ENCODE measurements at places on chromosomes 6 and 20.

DNA sequence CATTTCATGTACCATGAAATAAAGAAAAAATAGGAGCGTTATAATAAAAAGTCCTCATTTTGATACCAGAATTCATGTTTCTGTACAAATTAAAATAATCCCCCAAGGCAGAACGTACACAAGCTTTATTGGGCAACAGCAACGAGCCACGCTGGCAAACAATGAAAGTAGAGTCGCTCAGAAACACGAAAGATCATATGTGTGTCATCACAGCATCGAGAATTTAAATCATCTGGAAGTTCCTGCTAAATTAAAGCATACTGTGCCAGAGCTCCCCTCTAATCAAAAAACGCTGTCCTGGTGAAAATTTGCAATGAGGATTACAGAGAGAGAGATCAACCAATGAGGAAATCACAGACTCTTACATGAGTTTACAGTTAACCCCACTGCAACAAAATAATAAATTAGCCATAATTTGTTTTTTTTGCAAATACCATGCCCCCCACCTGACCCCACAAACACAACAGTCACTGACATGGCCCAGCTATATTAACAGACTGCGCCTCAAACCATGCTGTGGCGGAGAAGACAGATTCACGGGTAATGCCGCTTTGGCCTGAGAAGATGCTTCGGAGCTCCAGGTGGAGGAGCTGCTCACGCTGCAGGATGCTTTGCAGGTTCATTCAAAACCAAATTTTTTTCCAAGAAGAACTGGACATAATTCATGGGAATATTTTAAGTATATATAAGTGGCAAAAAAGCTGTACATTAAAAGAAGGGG is 54.3 kb upstream of the NFATC2 start:
- DNase-seq: no peak

GRCh38 chr6:20334334-20334733 is 67.3 kb upstream of the E2F3 start:
- DNase-seq: no peak

DNA sequence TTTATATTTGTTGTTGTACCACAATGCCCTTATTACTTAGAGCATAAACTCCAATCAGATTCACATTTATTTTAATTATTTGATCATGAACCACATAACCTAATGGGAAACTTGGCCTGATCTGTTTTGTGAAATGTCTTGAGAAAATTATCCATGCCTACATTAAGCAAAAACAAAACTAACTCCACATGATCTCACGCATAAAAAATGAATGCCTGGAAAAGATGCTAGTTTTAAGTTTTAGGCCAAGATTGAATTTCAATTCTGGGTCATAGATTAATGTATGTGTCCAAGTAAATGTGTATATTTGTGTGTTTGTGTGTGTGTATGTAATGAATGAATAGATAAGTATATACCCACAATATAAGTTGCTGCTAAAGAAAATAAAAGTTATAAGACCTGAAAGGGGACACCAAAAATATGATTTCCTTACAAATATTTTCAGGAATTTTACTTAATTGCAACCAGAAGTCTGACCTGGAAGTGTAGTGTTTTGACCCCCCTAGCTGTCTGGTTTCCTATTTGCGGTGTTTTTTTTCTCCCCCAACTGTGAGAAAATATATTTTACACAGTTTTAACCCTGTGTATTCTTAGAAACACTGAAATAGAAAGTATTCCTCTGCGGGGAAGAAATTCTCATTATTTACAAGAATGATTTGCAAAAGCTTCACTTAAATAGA is 97.2 kb downstream of the JAG1 start:
- DNase-seq: no peak

DNA sequence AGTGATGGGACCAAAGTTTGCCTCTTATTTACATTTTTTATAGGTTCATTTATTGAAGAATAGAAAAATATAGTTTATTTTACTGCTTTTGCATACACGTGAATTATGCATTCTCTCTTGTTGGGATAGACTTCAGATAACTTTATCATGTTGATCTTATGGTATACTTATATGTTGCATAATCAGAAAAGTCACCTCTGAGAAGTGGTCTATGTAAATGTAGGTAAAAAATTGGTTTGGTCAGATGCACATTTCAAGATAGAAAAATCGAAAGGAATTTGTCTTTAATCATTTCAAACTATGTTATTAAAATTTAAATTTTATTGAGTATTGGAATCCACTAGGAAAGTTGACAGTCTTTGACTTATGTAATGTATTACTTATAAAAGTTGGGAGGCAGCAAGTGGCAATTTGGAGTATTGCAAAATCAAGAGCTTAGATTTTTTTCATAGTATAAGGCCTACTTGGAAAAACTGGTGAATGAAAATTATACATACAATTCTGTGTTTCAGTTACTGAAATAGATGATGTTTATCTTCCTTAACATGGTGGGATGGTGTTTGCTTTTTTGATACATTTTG is 2.4 kb downstream of the PHF3 start:
- DNase-seq: no peak

- DNase-seq: no peak
Measured at GRCh38 chr6:28490205-28490890, 25.2 kb downstream of the GPX6 start.

DNA sequence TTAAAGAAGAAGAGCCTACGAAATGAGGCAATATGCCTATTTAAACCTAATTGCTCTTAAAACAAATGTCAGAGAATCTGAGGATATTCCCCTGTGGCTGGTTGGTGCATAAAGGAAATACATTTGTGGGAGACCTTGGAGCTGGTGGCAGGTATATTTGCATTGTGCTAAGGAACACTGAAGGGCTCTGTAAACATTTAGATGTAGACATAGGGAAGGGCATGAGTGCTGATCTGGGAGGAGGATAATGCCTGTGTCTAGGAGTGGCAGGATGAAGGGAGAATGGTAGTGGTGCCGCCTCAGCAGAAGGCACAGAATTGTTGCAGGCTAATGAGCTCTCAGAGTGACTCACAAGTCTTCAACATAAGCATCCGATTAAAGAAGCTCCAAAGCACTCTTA is 85.8 kb downstream of the CD164 start:
- no peak for DNase-seq

DNA sequence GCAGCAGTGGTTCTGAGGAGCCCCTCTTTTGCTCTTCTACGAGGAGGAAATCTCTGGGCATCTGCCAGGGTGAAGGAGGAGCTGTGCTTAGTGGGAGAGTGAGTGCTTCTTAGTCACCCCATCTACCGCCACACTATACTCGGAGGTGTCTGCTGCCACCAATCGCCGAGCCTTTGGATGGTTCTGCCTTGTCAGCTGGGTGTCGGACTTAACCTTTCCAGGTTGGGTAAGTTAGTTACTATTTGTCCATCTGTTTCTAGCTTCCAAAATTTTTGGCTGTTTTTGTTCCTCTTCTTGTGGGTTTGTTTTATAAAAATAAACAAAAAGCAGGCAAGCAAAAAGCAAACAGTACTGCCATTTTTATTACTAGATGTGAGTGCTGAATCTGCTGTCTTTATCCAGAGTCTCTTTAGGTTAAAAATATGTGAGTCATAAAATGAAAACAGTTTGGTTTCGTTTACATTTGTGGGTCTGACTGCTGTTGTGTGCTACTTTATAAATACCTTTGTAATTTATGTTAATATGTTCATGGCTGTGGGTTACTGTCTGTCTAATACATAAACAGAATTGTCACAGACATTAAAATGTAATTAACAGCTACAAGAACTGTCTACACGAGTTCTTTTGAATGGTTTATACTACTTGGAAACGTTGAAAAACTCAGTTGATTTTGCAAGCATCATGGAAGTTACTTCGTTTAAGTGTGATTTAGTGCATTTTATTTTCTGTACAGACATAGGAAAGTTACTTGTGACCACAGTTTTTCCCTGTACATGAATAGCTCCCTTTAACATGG is 89.2 kb downstream of the ARID1B start:
- no peak for DNase-seq
